ENCODE measurements at places on chromosomes 11 and 22. TPM values are rescaled to one million over a fixed set of nuclear protein-coding genes. Genes with fewer than 3 reads are reported as not detected.

The OR10A2 gene
- not detected for polyA plus RNA-seq

The PLEKHA7 gene
- polyA plus RNA-seq = 16.2 TPM

The ADAMTS15 gene
- 13.7 TPM for polyA plus RNA-seq

The C11orf91 gene
- polyA plus RNA-seq = not detected

The TST gene
- 67.9 TPM for polyA plus RNA-seq

The PATZ1 gene
- polyA plus RNA-seq = 8.4 TPM

The SELENOH gene
- polyA plus RNA-seq = 163 TPM

The CST6 gene
- polyA plus RNA-seq = 2.1 TPM

The VSIG10L2 gene
- 0.29 TPM for polyA plus RNA-seq

The MS4A7 gene
- 6.6 TPM for polyA plus RNA-seq

The KDELR3 gene
- 7.9 TPM for polyA plus RNA-seq

The TMEM191B gene
- 0.27 TPM for polyA plus RNA-seq

The MMP12 gene
- not detected for polyA plus RNA-seq

The CEND1 gene
- polyA plus RNA-seq = 0.59 TPM

The IL18 gene
- polyA plus RNA-seq = 3.1 TPM

The CEP126 gene
- 3.1 TPM for polyA plus RNA-seq

The WNT7B gene
- not detected for polyA plus RNA-seq

The CHCHD10 gene
- polyA plus RNA-seq = 1,153 TPM

The BLID gene
- 0.57 TPM for polyA plus RNA-seq

The DEFB131B gene
- polyA plus RNA-seq = not detected

The ANO9 gene
- polyA plus RNA-seq = 0.20 TPM

The MS4A6A gene
- polyA plus RNA-seq = 16.5 TPM

The TIMP3 gene
- 412 TPM for polyA plus RNA-seq

The MPPED1 gene
- 0.05 TPM for polyA plus RNA-seq

The HEPHL1 gene
- polyA plus RNA-seq = not detected

The CNIH2 gene
- 0.23 TPM for polyA plus RNA-seq

The INS gene
- not detected for polyA plus RNA-seq

The DNAJB7 gene
- polyA plus RNA-seq = not detected

The FRMD8 gene
- polyA plus RNA-seq = 9.3 TPM

The MYBPC3 gene
- polyA plus RNA-seq = 1,009 TPM

The TSPAN18 gene
- polyA plus RNA-seq = 120 TPM

The ZNF214 gene
- 0.48 TPM for polyA plus RNA-seq

The GAB4 gene
- not detected for polyA plus RNA-seq

The JHY gene
- polyA plus RNA-seq = 3.2 TPM

The OR6T1 gene
- polyA plus RNA-seq = not detected

The SMARCB1 gene
- 41.1 TPM for polyA plus RNA-seq

The RASD2 gene
- polyA plus RNA-seq = 2.1 TPM

The OR5L2 gene
- polyA plus RNA-seq = not detected

The IGLL1 gene
- not detected for polyA plus RNA-seq

The NPAS4 gene
- polyA plus RNA-seq = 0.84 TPM

The TTC36 gene
- 0.61 TPM for polyA plus RNA-seq

The SLC39A13 gene
- polyA plus RNA-seq = 61.6 TPM

The CDC42EP2 gene
- 12.2 TPM for polyA plus RNA-seq

The C22orf31 gene
- polyA plus RNA-seq = 0.14 TPM

The CRYBB2 gene
- not detected for polyA plus RNA-seq

The TRIM49 gene
- not detected for polyA plus RNA-seq

The ARHGAP8 gene
- 0.02 TPM for polyA plus RNA-seq

The OR5I1 gene
- polyA plus RNA-seq = not detected

The MRGPRX3 gene
- polyA plus RNA-seq = not detected

The C22orf15 gene
- not detected for polyA plus RNA-seq

The TYR gene
- polyA plus RNA-seq = not detected

The E2F8 gene
- polyA plus RNA-seq = 2.9 TPM

The ASCL3 gene
- polyA plus RNA-seq = not detected

The GAB2 gene
- 7.5 TPM for polyA plus RNA-seq

The PRDM10 gene
- 1.6 TPM for polyA plus RNA-seq

The KRTAP5-7 gene
- polyA plus RNA-seq = not detected
